Right hindlimb (tissue), 1 donor: ENCODE measurements at places on chromosomes 12 and 14.

DNA sequence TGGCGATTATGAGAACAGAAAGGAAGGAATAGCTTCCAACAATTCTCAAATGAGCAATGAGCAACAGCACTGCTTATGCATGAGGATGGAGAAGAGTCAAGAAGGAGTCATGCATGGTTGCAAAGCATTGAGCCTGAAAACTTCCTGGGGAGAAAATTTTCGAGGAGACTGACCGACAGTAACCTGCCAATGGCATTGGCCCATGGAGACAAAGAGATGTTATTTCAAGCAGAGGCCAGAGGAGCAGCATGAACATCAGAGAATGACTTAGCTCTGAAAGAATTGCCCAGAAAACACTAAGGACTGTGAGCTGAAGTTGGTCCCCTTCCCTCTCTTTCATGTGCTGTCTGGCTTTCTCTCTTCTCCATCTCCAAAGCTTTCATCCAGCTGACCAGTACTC, 343.4 kb downstream of the ADAMTS20 start:
- DNase-seq = peak; percentile 64

DNA sequence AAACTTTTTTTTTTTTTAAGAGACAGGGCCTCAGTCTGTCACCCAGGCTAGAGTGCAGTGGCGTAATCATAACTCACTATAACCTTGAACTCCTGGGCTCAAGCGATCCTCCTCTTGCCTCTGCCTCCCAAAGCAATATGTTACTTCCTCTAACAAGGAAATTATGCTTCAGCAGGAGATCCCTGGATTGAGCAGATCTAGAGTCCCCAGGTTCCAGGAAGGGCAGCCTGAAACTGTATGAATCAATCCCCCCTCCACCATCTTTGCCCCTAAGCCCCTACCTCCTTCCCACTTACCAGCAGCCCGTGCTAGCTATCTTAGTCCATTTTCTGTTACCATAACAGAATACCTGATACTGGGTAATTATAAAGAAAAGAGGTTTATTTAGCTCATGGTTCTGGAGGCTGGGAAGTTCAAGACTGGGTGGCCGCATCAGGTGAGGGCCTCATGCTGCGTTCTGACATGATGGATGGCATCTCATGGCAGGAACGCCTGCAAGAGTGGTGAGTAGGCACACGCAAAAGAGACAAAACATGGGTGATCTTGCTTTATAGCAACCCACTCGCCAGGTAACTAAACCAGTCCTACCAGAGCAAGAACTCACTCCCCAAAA, 5.0 kb downstream of the TAMALIN start:
- no peak for DNase-seq

DNA sequence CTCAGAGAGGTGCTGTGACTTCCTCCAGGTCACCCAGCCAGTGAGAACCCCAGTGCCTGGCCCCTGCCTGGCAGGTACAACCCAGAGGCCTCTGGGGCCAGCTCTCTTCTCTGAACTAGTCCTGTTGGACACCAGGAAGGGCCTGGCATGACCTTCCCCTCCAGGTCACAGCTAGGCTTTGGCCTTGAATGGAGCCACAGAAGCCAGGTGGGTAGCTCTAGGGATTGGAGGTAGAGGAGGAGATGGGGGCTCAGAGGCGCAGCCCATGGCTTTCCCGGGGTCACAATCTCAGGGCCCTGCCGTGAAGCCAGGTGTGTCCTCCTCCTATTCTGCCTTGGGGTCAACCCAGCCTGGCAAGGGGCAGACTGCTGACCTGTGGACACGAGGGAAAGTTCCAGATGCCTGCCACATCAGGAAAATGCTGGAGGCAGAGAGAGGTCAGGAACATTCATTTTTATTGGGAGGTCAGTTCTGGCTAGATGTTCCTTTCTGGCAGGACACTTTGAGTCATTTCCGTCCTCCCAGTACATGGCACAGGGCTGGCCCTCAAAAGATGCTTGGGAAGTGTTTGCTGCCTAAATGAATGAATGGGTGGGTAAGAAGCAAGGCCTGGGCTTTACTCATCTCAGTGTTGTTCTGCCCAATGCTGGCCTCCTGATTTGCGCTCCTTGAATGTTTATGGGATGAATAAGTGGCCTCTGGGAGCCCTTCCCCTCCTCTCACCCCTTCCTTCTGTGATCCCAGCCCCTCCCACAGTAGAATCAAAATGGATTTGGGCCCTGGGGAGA, 25.4 kb downstream of the FAM222A start:
- peak; percentile 4 for DNase-seq

DNA sequence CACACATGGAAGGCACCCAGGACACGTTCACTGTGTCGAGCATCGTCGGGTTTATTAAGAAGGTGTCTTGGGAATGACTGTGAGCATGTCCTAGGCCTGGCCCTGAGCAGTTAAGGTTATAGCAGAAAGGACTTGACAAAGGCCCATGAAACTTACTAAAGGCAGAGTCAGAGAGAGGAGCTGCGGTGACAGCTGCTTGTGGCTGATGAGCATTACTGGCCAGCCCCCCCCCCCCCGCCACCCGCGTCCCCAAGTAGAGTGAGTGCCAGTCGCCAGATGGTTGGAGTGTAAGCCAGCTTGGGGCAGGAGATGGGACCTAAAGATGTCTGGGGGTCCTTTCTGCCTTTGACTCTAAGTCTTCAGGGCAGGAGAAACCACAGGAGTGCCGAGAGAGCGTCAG, 169.9 kb downstream of the TSPAN9 start:
- DNase-seq = no peak

- no peak for DNase-seq
Observed at GRCh38 chr12:4046495-4046840, 173.3 kb upstream of the PARP11 start.

DNA sequence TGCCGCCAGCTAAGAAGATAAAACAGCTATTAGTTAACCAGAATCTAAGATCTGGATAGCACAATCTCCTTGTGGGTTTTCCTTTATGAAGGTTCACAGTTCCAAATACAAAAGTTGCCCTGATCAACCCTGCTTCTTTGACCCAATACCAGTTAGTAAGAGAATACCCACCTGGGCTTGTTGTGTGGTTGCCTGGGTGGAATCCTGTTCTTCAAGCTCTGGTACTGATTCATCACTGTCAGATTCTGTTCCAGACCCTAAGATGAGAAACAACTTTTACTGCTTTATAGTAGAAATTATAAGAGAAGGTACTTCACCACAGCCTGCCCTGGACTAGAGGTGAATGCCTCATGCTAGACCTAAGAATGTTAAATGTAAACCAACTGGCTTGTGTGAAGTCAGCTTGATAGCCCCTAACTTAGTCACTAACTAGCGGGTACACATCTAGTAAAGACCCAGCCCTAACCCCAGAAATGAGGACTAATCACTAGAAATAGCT, 10.6 kb downstream of the NACA start:
- no peak for DNase-seq

DNA sequence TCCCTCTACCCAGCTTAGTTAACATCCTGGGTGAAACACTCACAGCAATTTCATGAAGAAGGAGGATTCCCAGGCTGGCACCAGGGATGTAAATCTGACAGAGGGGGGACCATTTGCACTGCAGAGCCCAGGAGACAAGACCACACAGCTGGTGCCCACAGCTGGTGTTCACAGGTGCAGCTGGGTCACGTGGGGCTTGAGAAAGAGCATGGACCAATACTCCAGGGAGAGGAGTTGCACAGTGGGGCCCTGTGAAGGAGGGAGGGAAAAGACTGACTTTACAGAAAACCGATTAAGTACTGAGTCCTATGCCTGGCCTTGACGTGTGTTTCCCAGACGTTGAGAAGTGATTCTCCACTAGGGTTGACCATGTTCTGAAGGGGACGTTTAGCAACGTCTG, 1316.7 kb upstream of the TMEM132C start:
- DNase-seq = peak; percentile 29

GRCh38 chr14:75088566-75089373, 19.3 kb downstream of the ZC2HC1C start:
- peak; percentile 61 for DNase-seq

DNA sequence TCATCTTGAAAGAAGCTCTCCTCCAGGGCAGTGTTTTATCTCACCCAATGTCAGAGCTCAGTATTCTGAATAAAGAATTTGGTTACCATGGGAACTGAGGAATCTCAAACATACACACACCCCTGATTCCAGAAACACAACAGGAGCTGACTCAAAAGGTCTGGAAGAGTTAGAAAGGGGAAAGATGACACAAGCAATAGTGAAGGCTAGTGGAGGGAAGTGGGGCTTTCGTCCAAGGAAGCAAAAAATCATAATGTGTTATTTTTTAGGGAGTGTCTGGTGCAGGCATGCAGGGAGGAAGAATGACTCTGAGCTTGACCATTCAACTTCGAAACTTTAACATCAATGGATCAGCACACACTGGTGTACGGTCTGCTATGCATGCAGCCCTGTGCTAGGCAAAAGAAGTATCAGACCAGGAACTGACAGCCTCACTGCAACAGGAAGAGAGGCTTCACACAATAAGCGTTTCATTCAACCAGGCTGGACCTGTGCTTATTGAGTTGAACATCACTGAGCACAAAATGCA, 20.3 kb downstream of the HEBP1 start:
- peak; percentile 66 for DNase-seq

GRCh38 chr14:23539248-23540140, 12.1 kb downstream of the ZFHX2 start:
- no peak for DNase-seq

DNA sequence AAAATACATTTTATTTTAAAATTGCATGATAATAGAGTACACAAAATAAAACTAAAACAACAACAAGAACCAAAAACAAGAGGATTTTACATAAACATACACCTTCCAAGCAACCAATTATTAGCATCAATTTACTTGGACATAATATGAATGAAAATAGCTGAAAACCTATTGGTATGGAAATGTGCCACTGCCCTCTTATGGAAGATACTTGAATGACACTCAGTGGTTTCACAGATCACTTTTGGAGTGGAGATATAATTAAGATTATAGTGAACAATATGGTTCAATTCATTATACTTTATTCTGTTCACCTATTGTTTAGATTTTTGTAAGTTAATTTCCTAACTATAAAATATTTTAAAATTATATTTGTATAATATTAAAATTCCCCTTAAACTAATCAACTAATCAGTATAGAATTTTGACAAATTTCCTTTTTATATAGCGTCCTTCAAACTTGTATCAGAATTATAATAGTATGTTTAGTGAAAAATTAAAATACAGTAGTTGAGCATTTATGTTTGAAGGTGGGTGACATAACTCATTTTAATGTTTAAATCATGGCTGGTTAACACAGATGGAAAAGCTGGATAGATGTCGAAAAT, 70.1 kb downstream of the SLC6A15 start:
- no peak for DNase-seq

- no peak for DNase-seq
Observed at GRCh38 chr12:25156061-25156460, 38.9 kb downstream of the DNAI7 start.

GRCh38 chr12:24467226-24467625, 481.7 kb downstream of the BCAT1 start:
- no peak for DNase-seq

- DNase-seq = no peak
Observed at GRCh38 chr14:65501328-65501727, 88.8 kb downstream of the FUT8 start.

- no peak for DNase-seq
Observed at GRCh38 chr14:100994756-100995330, 91.3 kb upstream of the RTL1 start.

DNA sequence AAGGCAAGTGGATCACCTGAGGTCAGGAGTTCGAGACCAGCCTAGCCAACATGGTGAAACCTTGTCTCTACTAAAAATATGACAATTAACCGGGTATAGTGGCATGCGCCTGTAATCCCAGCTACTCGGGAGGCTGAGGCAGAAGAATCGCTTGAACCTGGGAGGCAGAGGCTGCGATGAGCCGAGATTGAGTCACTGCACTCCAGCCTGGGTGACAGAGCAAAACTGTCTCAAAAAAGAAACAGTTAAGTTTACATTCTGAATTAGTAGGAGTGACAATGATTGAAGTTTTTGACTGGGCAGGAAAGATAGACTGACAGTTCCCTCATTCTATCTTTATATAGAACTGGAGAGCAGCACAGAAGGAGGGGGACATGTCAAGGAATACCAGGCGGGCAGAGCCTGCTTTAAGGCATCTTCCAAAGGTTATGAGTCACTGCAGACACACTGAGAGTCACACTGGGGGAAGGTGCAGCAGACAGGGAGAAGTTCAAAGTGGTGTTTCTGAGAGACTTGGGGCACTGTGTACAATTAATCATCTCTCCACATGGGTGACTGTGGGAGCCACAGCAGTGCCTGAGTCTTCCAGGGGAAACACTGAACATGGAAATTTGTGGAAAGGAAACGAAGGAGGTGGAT, 42.8 kb upstream of the RNASE3 start:
- DNase-seq = no peak

GRCh38 chr12:102896067-102896466, 21.0 kb downstream of the PAH start:
- no peak for DNase-seq

DNA sequence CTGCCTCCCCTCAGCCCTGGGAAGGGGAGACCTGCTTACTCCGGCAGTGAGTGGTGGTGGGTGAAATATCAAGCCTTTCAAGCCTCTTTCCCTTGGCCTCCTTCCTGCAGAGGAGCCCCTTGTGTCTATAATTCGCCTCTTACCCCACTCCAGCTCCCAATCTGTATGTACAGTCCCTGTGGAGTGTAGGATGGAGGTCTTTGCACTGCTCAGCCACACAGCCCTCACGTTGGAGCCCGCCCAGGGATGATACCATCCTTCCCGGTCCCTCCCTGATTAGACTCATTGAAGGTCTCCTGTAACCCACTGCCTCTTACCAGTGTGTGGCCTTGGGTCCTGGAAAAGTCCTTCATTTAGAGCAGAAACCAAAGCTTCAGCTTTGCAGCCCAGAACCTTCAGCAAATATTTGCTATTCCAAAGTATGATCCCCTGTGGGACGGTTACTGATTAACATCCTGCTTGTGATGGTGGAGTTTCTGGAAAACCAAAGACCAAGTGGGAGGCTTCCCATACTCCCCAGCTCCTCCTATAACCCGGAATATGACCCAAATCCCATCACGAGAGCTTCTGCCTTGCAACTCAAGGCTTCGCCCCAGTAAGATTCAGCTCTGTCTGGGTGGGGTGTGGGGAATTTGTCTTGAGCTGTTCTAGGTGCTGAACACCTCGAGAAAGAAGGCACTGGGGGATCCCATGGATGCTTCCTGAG, at the start of gene SERPINA10:
Gene SERPINA10 (minus strand): TSS at position 397 of the 706 bp plus-strand sequence. CDS start 2,675 bp downstream, outside the sequence.
- DNase-seq = no peak

- peak; percentile 66 for DNase-seq
Observed at GRCh38 chr14:68552602-68553001, 240.3 kb downstream of the ZFP36L1 start.

- no peak for DNase-seq
Observed at GRCh38 chr12:126432780-126433179, 1367.5 kb downstream of the AACS start.
